Epithelial cell of proximal tubule (primary cell): ENCODE measurements at places on chromosomes 2 and 18. TPM values are rescaled to one million over a fixed set of nuclear protein-coding genes. Genes with fewer than 3 reads are reported as not detected.

- no peak for DNase-seq
These were observed 3.3 kb upstream of the ZNF532 start for GRCh38 chr18:58861353-58861752.

GRCh38 chr2:178589335-178589734, 109.1 kb downstream of the PLEKHA3 start:
- DNase-seq = no peak

- no peak for DNase-seq
These were observed 19.0 kb downstream of the DNPEP start for GRCh38 chr2:219368690-219369191.

DNA sequence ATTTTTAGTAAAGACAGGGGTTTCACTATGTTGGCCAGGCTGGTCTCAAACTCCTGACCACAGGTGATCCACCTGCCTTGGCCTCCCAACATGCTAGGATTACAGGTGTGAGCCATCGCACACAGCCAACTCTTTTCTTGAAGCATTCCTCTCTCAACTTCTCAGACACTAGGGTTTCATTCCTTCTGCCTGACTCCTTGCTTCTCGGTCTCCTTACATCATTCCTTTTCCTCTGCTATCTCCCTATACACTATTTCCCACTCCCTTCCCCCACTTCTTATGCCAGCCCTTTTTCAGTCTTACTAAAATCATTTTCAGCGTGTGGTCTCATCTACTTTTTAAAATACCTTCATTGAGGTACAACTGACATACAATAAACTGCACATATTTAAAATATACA, 6.1 kb downstream of the SOS1 start:
- DNase-seq = no peak

GRCh38 chr2:72131371-72131891, 16.2 kb downstream of the CYP26B1 start:
- no peak for DNase-seq

- DNase-seq = no peak
These were observed 8.1 kb upstream of the CCL20 start for GRCh38 chr2:227805578-227805977.

GRCh38 chr18:25289001-25289631, 62.9 kb downstream of the ZNF521 start:
- peak; percentile 41 for DNase-seq

GRCh38 chr2:65499216-65499615, 66.8 kb upstream of the SPRED2 start:
- DNase-seq = no peak

DNA sequence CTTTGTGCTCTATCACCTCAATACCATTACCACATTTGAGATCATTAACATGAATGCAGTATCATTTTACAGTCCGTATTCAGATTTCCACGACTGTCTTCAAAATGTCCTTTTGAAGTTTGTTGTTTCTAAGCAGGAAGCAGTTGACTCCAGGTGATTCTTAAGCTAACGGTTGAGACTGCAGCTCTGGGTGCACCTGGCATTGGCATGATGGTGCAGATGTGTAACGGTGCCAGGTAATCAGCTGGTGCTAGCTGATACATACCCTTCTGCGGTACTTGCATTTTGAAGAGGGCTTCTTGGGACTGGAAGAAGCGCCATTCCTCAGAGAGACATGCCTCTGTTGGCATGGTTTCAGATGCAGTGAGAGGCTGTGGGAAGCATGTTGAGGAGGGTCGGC, 19.5 kb downstream of the SIGLEC15 start:
- no peak for DNase-seq

- peak; percentile 35 for DNase-seq
These were observed 93.3 kb downstream of the HNRNPLL start for GRCh38 chr2:38509314-38509946.

- DNase-seq = no peak
These were observed 1.2 kb upstream of the C2orf15 start for GRCh38 chr2:99140056-99140859.

DNA sequence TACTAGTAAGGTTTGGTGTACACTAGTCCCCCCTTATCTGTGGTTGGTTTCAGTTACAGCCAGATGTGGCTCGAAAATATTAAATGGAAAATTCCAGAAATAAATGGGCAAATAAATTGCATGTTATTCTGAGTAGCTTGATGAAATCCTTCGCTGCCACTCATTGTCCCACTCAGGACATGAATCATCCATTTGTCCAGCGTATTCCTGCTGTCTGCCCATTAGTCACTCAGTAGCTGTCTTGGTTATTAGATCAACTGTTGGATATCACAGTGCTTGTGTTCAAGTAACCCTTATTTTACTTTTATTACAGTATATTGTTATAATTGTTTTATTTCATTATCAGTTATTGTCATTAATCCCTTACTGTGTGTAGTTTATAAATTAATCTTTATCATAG, 21.7 kb downstream of the ZDBF2 start:
- no peak for DNase-seq

DNA sequence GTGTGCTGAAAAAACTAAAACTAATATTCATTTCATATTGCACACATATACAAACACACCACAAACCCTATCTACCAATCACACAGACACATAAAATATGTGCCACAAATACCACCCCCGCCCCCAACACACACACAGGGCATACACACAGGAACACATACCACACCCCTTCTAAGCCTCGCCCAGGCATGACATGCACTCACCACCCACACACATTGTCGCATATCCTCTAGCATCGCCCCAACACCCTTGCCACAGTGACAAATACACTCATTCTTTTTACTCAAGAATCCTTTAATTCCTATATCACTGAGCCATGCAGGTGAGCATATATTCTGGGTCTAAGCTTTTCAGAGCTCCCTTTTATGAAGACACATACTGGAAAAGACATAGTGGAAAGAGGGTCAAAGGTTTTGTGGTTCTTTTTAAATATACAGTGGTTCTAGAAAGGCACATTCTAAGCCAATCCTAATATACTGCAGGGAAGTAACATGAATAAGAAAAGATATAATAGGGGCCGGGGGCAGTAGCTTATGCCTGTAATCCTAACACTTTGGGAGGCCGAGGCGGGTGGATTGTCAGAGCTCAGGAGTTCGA, 24.5 kb upstream of the LCLAT1 start:
- no peak for DNase-seq

GRCh38 chr2:10985260-10985659, 73.5 kb downstream of the KCNF1 start:
- DNase-seq = no peak

DNA sequence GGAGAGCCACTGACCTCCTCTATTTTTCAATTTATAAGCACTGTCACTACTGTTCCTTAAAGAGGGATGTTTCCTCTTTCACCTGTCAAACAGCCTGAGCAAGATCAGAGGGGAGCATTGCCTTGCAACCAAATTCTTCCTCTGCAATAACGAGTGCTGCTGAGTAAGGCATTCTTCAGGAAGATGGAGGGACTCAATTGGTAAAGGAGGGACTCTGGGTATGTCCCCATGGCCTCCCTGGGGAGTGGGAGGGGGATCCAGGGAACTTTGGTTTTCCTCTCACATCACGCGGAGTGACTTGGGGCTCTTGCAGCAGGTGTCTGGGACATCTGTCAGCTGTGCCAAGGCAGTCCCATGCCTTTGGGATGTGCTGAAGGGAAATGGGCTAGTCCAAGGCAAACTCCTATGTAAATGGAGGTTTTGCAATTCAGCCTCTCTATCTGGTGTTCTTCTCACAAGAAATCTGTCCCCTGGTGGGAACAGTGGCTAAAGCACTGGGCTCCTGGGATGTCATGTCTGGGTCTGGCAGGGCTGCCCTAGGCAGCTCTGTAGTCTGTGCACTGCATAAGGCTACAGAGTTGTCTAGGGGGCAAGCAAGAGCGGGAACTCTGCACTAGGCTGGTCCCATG, 14.4 kb upstream of the HES6 start:
- no peak for DNase-seq

- DNase-seq = no peak
These were observed 40.4 kb upstream of the ANKRD62 start for GRCh38 chr18:12053289-12053688.

DNA sequence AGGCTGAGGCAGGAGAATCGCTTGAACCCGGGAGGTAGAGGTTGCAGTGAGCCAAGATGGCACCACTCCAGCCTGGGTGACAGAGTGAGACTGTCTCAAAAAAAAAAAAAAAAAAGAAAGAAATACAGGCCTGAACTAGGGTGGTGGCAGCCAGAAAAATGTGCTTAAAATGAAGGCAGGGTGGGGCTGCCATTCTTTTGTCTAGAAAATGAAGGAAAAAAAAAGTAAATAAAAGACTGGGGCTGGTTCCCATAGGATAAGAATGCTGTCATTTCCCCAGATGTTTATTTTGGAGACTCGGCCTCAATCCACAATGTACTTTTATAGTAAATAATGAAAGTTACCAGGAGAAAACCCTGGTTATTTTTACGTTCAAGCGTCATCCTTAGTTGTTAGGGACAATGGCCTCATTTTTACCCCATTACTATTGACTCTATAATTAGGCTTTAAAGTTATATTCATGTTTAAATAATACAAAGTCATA, 58.9 kb downstream of the ATP8B1 start:
- DNase-seq = no peak

DNA sequence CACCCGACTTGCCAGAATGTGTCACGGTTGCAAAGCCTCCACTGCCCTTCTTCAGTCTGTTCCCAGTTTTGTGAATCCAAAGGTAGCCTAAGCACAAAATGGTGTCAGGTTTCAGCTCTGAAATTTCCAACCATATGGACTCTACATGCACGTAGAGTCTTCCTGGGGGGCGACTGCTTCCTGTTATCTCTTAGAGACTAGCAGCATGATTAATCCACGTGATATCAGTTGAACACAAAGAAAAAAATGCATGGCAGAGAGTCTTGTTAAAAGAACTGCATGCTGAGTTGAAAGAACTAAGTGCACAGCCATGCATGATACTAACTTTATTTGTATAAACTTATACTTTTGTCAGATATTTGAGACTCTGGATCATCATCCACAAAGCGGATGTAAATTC, 404.4 kb downstream of the SOCS6 start:
- DNase-seq = no peak

DNA sequence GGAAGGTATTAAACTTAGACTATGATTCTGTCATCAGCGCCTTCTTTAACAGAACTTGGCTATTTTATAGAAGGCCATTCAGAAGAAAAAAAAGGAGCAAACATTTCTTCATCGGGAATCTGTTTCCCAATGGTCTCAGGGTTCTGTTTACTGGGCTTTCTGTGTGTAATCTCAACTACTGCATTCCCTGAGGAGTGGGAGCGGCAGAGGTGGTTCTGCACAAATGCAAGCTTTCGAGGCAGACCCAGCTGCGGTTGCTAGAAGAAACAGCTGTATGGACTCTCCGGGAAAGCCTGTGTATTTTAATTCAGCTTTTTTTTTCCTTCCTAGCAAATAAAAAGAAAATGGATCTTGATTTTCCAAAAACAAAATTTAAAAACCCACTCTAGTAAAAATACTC, 250.7 kb downstream of the NAPG start:
- no peak for DNase-seq

- peak; percentile 87 for DNase-seq
These were observed 7.6 kb upstream of the METTL21A start for GRCh38 chr2:207632575-207633493.

DNA sequence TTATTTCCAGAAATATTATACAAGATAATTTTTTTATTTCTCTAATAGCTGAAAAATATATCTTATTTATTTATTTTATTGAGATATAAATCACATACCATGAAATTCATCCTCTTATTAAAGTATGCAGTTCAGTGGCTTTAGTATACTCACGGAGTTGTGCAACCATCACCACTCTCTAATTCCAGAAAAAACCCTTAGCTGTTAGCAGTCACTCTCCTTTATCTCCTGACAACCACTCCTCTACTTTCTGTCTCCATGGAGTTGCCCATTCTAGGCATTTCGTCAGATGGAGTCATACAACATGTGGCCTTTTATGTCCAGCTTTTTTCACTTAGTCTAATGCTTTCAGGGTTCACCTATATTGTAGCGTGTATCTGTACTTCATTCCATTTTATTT, 66.5 kb downstream of the TCF7L1 start:
- DNase-seq = no peak

DNA sequence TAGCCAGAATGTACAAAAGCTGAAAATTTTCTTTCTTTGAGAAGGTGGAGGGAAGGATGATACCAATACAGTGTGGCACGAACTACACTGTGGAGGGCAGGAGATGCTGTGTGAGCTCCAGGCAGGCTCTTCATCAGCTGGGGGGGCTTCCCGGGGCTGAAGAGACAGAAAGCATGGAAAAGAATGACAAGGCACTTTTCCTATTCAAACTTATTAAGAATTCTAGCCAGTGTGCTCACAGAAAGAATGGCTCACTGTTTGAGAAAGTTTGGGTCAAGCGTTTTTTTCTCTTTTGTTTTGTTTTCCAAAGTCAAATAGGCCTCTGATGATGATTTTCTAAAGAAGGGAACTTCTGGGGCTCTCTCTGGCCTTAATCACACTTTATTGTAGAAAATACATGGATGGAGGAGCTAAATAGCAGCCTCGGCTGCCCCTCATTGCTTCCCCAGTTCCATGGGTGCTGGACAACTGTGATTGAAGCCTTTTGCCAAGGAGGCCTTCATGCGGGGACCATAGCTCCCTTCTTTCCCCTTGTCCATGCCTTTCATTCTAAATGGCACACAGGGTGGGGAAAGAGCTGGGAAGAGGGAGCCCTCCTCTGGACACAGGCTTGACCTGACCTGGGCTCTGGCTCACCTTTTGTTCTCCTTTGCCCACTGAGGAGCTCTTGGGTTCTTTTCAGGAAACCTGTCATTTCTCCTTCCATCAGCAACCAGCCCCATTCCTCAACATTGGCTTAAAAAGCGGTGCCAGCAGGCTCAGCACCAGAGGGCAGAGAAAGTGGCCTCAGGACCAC, 130.6 kb downstream of the TDRD15 start:
- DNase-seq = no peak

ITGB6 gene
- total RNA-seq = 35.3 and 50.4 TPM in 2 replicates

SP110 gene
- 10.1 and 11.7 TPM in 2 replicates for total RNA-seq

SPC25 gene
- total RNA-seq = 39.7 and 42.1 TPM in 2 replicates

RESP18 gene
- total RNA-seq = not detected in 2 replicates

CDH7 gene
- total RNA-seq = not detected in 2 replicates

SFT2D3 gene
- 5.7 and 6.7 TPM in 2 replicates for total RNA-seq

UGT1A5 gene
- total RNA-seq = not detected in 2 replicates

MARCHF4 gene
- total RNA-seq = 4.2 and 6.9 TPM in 2 replicates

RTP5 gene
- total RNA-seq = not detected in 2 replicates

SF3B6 gene
- 159 and 226 TPM in 2 replicates for total RNA-seq

CRYGD gene
- not detected in 2 replicates for total RNA-seq
